ENCODE measurements at places on chromosomes 16 and 17.

- no peak for DNase-seq
Measured at GRCh38 chr16:55853114-55853513, 20.2 kb upstream of the CES1 start.

- DNase-seq = no peak
Measured at GRCh38 chr16:55497558-55497957, 11.3 kb upstream of the LPCAT2 start.

DNA sequence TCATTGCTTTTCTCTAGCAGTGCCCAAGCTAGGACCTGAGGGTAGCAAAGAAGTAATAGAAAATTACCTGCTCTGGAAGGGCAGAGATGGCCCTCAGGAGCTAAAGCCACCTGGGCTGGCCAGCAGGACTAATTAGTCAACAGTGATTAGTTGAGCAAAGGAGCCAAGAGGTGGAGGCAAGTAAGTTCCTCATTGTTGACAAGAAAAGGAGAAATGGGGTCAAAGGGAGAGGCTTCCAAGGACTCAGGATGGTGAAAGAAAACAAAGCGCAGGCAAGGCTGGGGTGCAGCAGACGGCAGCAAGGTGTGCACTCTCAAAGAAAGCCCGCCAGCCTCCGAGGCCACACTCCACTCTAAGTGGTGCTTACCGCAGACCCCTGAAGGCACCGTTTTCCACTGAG lies 44.6 kb downstream of the CMTM4 start:
- no peak for DNase-seq

GRCh38 chr17:4566785-4567184 lies 6.4 kb upstream of the GGT6 start:
- DNase-seq = peak; percentile 19

GRCh38 chr17:80453126-80453997 lies 23.0 kb downstream of the NPTX1 start:
- no peak for DNase-seq

- DNase-seq = no peak
Measured at GRCh38 chr17:29133121-29133713, 47.0 kb downstream of the MYO18A start.

DNA sequence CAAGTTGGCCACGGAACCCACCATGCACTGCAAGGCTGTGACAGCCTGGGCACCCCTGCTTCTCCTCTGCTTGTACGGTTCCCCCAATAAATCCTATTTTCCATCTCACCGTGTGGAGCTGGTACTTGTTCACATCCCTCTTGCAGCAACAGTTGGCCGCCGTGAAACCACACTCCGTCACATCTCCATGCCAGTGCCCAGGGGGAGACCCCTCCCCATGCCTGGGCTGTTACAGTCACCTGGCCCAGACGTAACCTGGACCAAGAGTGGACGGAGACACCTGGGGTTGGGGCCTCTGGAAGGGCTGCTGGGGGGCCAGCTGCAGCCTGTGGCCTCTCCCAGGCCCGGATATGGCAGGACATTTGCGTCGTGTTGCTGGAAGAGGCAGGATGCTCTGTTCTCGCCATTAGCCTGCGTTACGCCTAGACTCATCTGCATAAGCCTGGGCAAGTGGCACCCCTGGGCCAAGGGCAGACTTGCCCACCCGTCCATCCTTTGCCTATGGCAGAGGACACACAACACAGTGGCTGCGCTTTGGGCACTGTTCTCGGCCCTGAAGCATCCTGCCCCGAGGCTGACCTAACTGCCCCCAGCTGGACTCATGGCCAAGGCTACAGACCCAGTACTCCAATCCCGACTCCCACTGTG lies 14.2 kb upstream of the KREMEN2 start:
- no peak for DNase-seq

GRCh38 chr17:57747221-57748017 lies 2.3 kb upstream of the CCDC182 start:
- DNase-seq = no peak

DNA sequence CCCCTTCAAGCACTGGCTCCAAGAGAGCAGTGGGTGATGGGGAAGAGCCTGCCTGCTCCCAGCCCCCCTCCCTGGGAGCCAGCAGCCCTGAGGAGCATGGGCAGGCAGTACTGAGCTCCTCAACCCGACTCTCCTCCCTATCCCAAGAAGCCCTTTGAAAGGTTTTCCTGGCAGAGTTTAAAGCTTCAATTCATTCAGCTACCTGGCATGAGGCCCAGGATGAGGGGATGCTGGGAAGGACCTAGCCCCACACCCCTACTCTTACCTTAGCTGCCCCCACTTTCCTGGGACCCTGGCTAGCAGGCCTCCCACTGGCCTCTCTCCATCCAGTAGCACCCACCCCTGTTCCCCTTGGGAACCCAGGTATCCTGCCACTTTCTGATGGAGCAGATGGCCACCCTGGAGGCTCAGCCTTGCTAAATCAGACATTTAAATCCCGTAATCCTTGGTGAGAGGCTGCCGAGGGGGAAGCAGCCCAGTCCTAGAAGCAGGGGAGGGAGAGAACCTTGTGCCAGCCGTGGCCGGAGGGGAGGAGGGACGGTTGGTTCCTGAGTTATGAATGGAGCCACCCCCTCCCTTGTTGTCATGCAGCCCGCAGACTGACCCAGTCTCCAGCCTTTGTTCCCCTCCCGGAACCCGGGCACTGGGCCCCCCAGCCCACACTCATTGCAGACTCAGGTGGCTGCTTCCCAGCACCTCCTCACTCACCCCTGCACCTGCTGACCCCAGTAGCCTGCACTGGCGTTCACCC lies 17.1 kb downstream of the ATP1B2 start:
- no peak for DNase-seq

DNA sequence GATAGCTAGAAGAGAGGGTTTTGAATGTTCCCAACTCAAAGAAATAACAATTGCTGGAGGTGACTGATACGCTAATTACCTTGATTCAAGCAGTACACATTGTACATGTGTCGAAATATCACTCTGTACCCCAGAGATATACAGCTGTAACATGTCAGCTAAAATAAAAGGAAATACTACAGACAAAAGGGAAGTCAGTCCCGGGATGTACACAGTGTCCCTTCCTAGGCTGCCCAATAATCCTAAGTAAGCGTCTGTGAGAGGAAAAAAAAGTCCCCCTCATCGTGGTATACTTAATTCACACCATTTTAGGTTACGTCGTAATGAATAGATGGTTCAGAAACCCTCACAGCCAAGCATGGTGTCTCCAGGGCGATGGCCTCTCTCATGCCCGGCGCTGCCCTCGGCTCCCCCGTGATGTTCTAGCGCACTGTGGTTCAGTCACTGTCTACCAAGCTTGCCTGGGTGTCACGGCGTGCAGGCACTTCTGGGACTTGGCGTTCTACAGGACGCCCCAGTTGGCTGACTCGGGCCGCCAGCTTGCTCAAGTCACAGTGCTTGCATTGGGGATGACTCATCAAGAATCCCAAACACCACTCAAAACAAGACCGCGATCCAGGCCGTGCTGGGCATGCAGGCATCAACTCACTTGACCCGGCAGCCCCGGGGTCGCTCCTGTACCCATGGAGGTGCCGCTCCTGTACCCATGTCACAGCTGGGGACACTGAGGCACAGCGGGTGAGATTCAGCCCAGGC lies 27.6 kb downstream of the CCDC40 start:
- DNase-seq = no peak

- no peak for DNase-seq
Measured at GRCh38 chr16:86549076-86549892, 5.8 kb downstream of the MTHFSD start.

DNA sequence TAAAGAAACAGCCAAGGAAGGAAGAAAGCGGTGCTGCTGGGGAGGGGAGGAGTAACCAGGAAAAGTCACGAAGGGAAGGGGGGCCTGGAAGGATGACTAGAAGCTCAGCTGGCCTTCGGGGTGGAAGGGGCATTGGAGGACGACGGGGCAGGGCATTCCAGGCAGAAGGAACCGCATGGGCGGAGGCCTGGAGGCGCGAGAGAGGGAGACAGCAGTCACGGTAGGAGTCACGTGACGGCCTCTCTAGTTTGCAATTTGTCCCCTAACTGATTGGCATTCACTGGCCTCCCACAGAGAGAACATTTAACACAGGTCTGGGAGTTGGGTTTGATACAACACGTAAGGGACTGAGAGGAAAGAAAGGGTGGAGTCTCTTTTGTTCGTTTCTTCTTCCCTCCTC lies 63.9 kb downstream of the RTN4RL1 start:
- DNase-seq = no peak

GRCh38 chr16:55756963-55757362 lies 75.9 kb downstream of the CES1 start:
- no peak for DNase-seq

DNA sequence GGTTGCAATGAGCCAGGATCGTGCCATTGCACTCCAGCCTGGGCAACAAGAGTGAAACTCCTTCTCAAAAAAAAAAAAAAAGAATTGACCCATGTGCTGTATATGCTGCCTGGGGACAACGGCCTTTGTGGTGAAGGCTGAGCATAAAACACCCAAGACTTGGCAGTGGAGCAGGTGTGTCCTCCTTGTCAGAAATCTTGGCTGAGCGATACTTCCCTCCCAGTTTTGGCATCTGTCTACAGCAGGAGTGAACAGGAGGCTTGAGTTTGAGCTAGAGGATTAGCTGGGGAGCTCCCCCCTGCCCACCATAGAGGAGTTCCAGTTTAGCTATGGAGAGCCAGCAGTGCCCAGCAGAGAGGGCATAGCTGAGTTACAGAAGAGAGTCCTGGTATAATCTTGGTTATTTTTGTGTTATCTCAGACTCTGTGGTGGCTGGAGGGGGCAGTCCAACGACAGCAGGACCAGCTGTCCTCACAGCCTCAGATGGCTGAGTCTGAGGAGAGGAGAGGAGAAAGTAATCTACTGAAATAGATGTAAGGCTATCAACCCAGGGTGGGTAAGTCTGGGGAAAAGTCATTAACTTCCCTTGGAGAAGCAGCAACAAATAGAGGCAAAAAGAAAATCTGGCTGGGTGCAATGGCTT lies 18.4 kb downstream of the SP2 start:
- no peak for DNase-seq

GRCh38 chr17:55348749-55349354 lies 72.8 kb downstream of the MMD start:
- DNase-seq = peak; percentile 21

DNA sequence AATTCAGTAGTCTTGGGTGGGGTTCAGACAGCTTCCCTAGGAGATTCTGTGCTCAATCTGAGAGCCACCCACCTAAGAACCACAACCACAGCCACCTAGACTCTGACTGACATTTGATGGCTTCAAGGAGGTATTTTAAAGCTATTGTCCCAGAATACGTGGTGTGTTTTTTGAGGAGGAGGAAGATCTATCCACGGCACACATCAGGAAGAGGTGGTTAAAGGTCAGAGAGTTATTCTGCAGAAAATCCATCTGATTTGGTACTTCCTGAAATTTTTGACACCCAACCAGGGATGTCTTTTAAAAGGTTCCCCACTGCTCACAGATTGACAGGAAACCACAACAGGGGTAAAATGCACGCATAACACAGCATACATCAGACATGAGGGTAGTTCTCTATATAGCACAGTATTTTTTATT lies 25.1 kb downstream of the SMARCE1 start:
- no peak for DNase-seq

DNA sequence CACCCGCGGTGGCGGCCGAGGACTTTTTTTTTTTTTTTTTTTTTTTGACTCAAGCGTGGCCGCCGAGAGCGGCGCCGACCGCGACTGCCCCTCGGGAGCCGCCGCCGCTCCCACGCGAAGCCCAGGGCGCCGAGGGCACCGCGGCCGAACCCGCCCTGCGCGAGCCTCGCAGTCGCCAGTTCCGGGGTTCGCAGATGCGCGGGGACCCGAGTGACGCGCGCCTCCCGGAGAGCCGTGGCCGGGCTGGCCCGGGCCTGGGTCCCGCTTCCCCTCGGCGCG lies 1.1 kb downstream of the METRNL start:
- no peak for DNase-seq

DNA sequence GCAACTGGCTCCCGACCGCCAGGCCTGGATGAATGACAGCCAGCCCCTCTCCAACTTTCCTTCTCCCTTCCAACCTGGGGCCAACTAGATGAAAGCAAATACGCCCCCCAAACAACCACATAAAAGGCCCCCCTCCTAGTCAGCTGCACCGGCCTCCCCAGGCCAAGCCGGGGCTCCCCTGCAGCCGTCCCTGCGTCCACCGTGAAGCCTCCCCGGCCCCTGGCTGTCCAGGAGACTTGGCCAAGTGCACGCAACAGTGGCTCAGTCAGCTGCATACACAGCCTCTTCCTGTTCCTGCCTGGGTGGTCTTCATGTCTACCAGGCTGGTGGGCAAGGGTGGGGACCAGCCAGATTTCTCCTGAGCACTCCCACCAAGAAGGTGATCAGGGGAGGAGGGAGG lies 16.0 kb downstream of the DNAH17 start:
- DNase-seq = no peak

GRCh38 chr17:43399839-43400328 lies 1.1 kb downstream of the ARL4D start:
- no peak for DNase-seq

- peak; percentile 94 for DNase-seq
Measured at GRCh38 chr16:84144859-84145639, at the start of the genes DNAAF1 and HSDL1. TSS of gene DNAAF1 (plus strand) at chr16:84145308. CDS start at chr16:84145441, 133 bp downstream. TSS of gene HSDL1 (minus strand) at chr16:84145177. CDS start at chr16:84131321, 13,856 bp downstream.

- DNase-seq = no peak
Measured at GRCh38 chr16:17404941-17405689, 65.6 kb downstream of the XYLT1 start.

DNA sequence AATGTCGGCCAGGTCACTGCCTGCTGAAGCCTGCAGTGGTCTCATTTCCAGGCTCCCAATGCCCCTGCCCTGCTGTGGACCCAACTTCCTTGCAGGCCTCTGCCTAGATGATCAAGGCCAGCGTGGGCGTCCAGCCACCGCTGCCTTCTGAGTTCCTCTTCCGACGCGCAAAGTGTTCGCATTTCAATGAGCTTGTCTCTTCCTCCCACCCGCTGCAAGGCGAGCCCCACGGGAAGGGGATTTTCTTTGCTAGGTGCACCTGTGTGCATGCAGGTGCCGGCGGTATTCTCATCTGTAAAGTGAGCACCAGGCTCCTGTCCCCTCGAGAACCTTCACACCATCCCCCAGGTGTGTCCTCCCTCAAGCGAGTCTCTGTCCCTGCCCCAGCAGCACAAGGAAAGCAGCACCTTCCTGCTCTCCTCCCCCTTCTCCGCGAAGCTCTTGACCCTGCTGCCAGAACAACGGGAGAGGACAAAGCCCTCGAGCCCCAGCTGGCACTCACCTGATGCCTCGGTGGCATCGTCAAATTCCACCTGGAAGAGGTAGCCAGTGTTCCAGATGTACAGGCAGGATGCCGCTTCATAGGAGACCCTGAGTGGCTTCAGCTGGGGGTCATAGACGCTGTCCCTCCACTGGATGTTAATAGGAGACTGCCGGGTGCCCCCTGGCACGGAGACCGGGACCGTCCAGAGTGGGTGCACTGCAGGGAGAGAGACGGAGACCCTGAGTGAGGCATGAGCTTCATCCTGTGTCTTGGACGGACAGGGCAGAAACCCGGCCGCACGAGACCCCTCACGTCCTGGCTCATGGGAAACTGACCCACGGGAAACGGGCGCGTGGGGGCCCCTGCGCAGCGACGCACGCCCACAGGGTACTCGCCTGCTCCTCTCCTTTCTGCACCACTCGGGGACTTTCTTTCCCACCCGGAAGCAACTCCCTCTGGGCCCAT lies 9.8 kb downstream of the CA5A start:
- no peak for DNase-seq

DNA sequence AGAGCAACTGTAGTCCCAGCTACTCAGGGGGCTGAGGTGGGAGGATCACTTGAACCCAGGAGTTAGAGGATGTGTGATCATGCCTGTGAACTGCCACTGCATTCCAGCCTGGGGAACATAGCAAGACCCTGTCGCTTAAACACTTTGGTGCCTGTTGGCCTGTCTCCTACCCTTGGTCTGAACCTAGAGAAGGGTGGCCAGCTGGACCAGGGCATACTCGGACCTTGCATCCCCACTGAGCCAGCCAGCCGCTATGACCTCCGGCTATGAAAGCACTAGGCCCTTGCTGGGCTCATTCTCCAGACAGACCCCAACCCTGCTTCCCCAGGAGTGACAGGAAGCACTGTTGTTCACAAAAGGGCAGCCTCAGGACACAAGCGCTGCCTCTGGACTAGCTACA lies 4.6 kb downstream of the IFT20 start:
- no peak for DNase-seq
